SW 1271 (cell line): ENCODE measurements at places on chromosomes 3 and 15.

- DNase-seq = no peak
These were observed 11.6 kb upstream of the RASGRP1 start for GRCh38 chr15:38576261-38576660.

DNA sequence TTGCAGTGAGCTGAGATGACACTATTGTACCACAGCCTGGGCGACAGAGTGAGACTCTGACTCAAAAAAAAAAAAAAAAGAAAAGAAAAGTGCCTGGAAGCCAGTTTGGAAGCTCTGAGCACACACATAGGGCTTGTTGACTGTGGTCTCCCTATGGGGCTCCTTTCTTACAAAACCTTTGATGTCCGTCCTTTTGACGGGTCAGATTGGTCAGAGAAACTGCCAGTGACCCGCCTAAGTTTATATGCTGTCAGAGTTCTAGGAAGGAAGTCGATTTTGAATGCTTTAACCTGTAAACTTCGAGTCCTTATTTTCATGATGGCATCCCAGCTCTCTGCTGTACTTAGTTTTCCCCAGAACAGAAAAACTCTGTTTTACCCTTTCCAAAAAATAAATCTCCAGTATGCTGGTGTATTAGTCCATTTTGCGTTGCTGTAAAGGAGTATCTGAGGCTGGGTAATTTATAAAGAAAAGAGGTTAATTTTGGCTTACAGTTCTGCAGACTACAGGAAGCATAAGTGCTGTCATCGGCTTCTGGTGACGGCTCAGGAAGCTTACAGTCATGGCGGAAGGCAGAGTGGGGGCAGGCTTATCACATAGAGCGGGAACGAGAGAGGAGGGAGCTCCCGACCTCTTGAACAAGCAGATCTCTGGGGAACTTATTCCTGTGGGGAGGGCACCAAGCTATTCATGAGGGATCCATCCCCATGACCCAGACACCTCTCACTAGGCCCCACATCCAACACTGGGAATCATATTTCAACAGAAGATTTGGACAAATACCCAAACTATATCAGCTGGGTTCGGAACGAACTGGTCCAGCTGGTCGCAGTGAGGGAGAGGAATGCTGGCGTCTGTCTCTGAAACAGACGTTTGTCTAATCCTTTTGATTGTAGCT lies 72.3 kb downstream of the LMLN start:
- DNase-seq = no peak

DNA sequence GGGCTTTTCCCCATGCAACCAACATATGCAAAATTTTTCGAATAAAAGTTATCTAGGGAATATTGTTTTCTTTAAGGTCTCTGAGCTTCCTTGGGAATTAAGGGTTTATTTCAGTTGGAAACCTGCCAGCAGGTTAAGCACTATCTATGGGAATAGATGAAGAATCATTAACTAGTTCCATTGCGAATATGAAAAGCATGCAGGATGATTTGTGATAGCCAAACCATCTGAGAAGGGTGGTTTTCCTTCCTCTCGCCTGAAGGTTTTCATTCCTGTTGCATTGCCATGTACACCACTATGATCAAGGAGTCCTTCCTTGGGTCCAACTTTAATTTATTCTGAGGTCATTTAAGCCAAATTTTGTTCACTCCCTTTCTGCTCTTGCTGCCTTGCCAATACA lies 184.9 kb downstream of the NR2F2 start:
- no peak for DNase-seq

- no peak for DNase-seq
These were observed 196.5 kb downstream of the MEX3B start for GRCh38 chr15:81849289-81849688.

- DNase-seq = no peak
These were observed 127.3 kb downstream of the EEFSEC start for GRCh38 chr3:128280481-128281052.

GRCh38 chr3:45553469-45553974 lies 41.0 kb upstream of the LIMD1 start:
- DNase-seq = no peak

- DNase-seq = peak; percentile 17
These were observed 69.6 kb downstream of the ASB7 start for GRCh38 chr15:100671858-100672543.

GRCh38 chr3:127749361-127749760 lies 73.0 kb downstream of the MGLL start:
- DNase-seq = no peak

DNA sequence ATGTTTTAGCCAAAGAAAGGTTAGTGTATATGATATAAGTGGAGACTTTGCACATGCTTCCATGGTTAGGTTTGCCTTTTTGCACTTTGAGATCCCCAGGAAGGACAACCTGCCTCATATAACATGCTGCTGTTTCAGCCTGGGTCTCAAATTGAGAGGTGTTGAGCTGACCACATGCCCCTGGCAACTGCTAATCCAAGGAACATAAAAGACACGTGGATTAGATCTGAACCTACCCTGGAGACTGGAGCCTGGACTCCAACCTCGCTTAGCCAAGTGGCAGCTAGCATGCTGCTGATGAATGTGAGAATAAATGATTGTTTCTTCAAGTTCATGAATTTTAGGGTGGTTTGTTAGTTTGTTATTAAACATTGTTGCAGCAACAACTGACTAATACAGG lies 301.8 kb upstream of the TBC1D5 start:
- no peak for DNase-seq

DNA sequence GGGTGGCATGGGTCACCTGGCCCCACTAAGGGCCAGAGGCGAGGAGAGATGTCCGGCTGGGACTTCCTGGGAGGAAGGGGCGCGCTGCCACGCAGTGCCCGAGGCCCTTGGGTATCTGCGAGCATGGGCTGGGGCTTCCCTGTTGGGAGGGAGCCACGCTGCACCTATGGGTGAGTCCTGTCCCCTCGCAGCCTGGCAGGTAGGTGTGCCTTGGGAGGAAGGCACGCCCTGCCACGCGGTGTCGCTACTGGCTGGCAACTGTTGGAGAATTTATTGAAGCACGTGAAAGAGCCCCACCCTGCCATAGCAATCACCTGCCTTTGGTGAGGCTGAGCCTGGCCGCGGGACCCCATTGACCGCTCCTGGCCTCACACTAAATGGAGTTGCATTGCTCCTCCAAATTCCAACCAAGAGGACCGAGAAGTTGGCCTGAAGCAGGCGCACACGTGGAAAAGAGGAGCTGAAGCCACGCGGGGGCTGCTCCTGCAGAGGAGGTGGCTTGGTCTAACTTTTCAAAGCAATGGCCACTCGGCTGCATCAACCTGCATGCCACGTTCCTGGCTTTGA lies 134.2 kb downstream of the TJP1 start:
- no peak for DNase-seq

GRCh38 chr15:65663521-65663920 lies 41.8 kb downstream of the SLC24A1 start:
- no peak for DNase-seq

- DNase-seq = no peak
These were observed 935.0 kb downstream of the ROBO1 start for GRCh38 chr3:78832785-78833204.

DNA sequence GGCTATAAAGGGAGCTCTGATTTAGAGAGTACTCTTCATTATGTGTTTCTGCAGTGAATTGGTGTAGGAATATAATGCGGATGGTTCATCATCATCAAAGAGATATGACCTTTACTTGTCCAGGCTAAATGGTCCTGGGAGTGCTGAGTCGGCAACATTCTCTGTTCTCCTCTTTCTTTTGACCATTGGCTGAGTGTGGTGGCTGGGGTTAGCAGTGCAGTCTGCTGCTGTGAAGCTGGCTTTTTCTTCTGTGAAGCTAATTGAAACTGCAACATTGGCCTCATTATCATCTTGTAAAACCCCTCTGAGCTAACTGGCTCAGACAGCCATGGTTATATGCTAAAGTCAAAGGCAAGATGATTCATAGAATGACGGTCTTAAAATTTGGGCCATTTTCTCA lies 83.8 kb downstream of the THRB start:
- no peak for DNase-seq

DNA sequence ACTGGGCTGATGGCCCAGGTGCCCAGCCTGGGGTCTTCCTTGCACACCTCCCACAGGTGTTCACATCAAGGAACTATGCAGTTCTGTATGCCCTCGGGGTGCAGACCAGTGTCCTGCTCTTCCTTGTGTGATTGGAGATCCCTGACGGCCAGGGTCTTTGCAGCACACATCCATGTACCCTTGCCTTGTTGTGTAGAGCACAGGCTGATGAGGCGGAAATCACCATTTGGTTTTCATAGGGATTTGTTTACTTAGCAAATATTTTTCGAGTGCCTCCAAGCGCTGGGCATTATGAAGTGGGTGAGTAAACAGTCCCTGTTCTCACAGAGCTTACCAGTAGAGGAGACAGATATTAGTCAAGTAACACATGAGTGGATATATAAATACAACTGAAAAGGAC lies 209.3 kb upstream of the UMPS start:
- DNase-seq = no peak

GRCh38 chr3:25826510-25826909 lies 36.6 kb downstream of the OXSM start:
- no peak for DNase-seq

GRCh38 chr3:173055228-173055933 lies 85.7 kb downstream of the SPATA16 start:
- no peak for DNase-seq
